ENCODE measurements at places on chromosomes 3 and 15. TPM values are rescaled to one million over a fixed set of nuclear protein-coding genes. Genes with fewer than 3 reads are reported as not detected.

The LRRN1 gene
- 0.21 TPM for total RNA-seq

The AP3B2 gene
- not detected for total RNA-seq

The P4HTM gene
- 50.6 TPM for total RNA-seq

The CADPS gene
- total RNA-seq, result not detected

The FETUB gene
- not detected for total RNA-seq

The EFCC1 gene
- 0.09 TPM for total RNA-seq

The IL17RD gene
- not detected for total RNA-seq

The HCLS1 gene
- 305 TPM for total RNA-seq

The CFAP161 gene
- not detected for total RNA-seq

The C3orf62 gene
- 7.0 TPM for total RNA-seq

The C3orf85 gene
- total RNA-seq, result not detected

The CCR3 gene
- 1.4 TPM for total RNA-seq

The PLA2G4B gene
- total RNA-seq, result 2.8 TPM

The NECTIN3 gene
- total RNA-seq, result 13.3 TPM

The AMOTL2 gene
- not detected for total RNA-seq

The LPCAT4 gene
- 128 TPM for total RNA-seq

The GNAT1 gene
- total RNA-seq, result not detected

The TF gene
- total RNA-seq, result 0.91 TPM

The KAT2B gene
- 120 TPM for total RNA-seq

The NR2E3 gene
- not detected for total RNA-seq

The TMEM266 gene
- not detected for total RNA-seq

The ACTC1 gene
- not detected for total RNA-seq

The SCN11A gene
- total RNA-seq, result 0.03 TPM

The CLRN1 gene
- not detected for total RNA-seq

The LTF gene
- total RNA-seq, result not detected

The MASP1 gene
- not detected for total RNA-seq

The TXNRD3 gene
- total RNA-seq, result 1.6 TPM

The CRABP1 gene
- not detected for total RNA-seq

The RYR3 gene
- total RNA-seq, result not detected

The PCLAF gene
- total RNA-seq, result 139 TPM

The GOLGA8Q gene
- 7.7 TPM for total RNA-seq

The CDHR4 gene
- not detected for total RNA-seq

The HIGD2B gene
- not detected for total RNA-seq

The BUB1B gene
- 89.5 TPM for total RNA-seq

The TRAK1 gene
- 31.1 TPM for total RNA-seq

The CPLX3 gene
- not detected for total RNA-seq

The EEF1AKMT4 gene
- 4.1 TPM for total RNA-seq

The RARB gene
- not detected for total RNA-seq

The AADACL2 gene
- not detected for total RNA-seq

The FBXL22 gene
- total RNA-seq, result 0.56 TPM
